ENCODE measurements at places on chromosomes 4 and X.

GRCh38 chrX:6184900-6185515, 43.7 kb downstream of the NLGN4X start:
- no peak for DNase-seq

DNA sequence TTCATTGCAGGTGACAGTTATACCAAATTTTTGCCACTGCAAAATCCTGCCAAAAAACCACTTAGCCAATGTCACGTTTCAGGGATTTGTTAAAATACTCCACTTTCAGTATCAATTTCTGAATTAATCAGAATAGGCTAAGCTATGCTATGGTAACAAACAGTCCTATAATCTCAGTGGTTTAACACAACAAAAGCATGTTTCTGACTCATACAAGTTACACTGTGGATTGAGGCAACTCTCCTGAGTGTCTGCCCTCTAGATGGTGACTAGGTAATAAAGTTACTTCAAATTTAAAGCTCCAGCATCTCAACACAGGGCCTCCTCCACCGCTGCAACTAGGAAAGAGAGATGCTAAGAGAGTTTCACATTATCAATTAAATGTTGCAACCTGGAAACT, 23.0 kb upstream of the RADX start:
- DNase-seq = no peak

- DNase-seq = no peak
Observed at GRCh38 chr4:81650606-81651242, 179.0 kb upstream of the RASGEF1B start.

- no peak for DNase-seq
Observed at GRCh38 chrX:100980608-100981497, 11.3 kb downstream of the ARL13A start.

DNA sequence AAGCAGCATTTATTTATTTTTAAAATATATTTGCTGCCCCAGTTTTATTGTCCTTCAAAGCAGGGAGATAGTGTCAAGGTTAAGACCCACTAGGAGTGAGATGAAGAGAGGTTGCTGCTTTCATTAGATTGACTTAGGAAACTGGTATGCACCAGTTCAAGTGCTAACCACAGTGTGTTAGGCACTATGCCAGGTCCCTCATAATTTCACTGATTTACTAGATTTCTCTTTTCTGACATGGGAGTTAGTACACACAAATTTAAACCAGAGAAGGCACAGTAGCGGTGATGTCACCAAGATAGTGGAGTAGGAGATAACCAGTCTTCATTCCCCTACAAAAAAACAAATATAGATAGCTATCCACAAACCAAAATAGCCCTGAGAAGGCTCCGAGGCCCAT, 14.3 kb downstream of the RRAGB start:
- DNase-seq = no peak

- DNase-seq = no peak
Observed at GRCh38 chrX:40971736-40972135, 113.5 kb upstream of the USP9X start.

GRCh38 chr4:85402371-85402770, 72.6 kb upstream of the ARHGAP24 start:
- no peak for DNase-seq

DNA sequence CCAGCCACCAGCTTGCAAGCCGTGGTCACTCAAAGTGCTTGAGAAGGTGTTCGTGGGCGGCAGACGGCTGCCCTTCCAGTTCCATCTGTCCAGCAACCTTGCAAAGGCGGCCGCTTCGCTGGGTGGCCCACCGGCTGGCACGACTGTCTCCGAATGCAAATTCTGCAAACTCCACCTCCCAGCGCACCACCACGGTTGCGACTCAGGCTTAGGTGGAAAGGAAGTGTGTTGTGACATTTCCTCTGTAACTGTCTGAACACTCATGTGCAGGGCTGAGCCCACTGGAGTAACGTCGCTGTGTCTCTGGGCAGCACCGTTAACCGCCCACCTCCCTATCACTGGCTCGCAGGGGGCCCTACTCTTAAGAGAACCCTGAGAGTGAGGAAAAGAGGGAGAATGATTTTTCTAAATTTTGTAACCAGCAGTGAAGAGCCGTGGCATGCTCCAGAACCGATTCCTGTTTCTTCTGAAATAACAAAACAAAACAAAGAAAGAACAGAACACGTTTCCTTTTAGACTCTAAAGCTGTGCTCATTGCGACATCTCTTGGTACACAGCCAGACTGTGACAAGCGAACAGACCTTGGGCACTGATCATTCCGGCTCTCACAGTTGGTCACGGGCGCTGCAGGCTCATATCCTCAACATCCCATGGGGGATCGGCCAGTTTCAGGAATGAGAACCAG, at the start of gene P2RY8:
TSS of gene P2RY8 (minus strand) at position 155 of the 685 bp plus-strand sequence. CDS start 70,627 bp downstream, outside the sequence.
- no peak for DNase-seq

DNA sequence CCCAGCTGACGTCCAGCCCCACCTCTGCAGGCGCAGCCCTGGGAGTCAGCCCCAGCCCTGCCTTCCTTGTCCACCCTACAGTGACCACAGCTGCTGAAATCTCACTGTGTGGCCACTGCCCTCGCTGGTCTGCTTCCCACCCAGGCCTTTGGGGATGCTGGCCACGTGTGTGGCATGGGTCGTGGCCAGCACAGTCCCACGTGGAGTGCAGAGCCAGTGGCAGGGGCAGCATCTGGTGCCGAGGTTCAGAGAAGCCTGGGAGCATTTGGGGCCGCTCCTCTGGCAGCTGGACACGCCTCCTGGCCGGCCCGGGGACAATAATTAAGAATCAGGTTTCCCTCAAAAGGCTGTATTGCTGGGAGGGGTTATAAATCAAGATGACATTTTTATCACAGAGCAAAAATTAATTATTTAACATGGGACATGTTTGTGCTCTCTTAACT, 92.1 kb downstream of the HMX1 start:
- no peak for DNase-seq

- no peak for DNase-seq
Observed at GRCh38 chr4:113831457-113831856, 69.9 kb upstream of the CAMK2D start.

DNA sequence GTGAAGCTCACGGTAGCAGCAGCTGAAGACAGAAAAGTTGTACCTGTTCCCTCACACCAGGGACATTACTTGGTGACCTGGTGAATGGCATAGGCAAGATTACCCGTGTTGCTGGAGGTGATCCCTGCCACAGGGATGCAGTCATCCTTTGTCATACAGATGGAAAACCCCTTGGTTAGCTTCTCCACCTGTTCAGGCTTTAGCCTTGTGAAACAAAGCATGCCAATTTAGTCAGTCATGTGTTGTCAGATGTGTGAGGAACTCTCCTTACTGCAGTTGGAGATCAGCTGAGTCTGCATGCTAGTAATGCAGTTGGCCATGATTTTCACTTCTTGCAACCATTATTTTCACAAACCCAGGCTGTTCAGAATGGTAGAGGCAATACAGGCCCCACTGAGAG, 41.0 kb downstream of the AMELX start:
- DNase-seq = no peak

GRCh38 chrX:37320541-37321203, 28.5 kb upstream of the PRRG1 start:
- DNase-seq = no peak

GRCh38 chr4:6122496-6122895, 77.9 kb downstream of the JAKMIP1 start:
- no peak for DNase-seq

DNA sequence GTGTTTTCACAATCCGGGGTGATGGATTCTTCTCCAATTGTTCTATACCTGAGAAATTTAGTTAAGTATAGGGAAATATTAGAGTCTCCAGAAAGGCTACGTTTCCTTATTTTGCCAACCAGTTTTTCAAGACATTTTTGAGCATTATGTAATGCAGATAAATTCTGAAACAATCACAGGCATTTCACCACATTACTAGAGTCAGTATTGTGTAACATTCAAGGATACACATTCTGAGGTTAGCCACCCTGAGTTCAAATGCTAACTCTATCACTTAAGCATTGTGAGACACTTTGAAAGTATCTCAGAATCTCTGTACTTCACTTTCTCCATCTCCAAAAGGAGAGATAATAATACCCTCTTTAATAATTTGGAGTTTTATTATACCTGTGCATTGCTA, 10.6 kb downstream of the SULT1B1 start:
- no peak for DNase-seq

All from occipital lobe (tissue), 3 donors.